ENCODE measurements at places on chromosomes 11 and 22.
A peak's percentile ranks its signal among the peaks of the same experiment; 100 is the strongest.

GRCh38 chr22:35821654-35822053, 104.0 kb downstream of the APOL5 start:
- DNase-seq, result no peak

- DNase-seq, result no peak
Measured at GRCh38 chr22:24473284-24473683, 21.8 kb upstream of the UPB1 start.

DNA sequence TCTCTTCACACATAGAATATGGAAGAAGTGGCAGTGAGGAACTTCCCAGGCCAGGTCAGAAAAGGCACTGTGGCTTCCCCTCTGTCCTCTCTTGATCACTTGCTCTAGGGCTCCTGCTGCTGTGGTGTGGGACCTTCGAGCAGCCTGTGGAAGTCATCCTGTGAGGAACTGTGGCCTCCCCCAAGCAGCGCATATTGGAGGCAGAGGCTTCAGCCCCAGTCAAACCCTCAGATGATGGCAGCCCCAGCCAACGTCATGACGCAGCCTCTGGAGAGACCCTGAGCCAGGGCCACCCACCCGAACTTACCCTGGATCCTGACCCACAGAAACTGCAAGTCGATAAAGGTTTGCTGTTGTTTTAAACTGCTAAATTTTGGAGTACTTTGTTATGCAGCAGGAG, 444.9 kb downstream of the TBC1D22A start:
- DNase-seq, result no peak

DNA sequence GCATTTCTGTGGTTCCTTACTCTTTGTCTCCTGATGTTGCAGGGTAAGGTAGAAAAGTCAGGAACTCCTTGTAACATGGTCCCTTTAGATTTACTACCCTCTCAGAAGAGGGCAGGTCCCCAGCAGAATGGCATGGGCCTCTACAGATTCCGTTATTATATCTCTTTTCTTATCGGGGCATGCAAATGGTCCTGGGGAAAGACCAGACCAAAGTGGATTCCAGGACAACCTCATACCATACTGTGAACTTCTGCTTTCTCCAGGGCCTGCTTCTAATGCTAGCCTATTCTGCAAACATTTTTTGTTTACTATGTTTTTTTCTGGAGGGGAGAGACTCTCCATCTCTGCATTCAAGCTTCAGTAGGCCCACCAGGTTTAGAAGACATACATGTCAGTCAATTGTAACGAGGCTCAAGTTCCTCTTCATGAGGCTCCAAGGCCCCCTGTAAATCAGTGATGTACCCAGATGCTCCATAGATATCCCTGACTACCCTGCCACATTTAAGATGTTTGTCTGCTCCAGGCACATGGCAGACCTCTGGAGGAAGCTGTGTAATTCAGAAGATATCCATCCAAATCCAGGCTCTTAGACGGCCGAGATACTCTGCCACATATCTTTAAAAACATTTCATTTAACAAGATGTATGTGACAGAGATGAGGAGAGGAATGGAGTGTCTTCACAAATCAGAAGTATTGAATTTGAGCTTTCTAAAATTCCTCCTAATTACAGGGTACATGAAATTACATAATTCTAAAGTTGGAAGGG, 8.5 kb upstream of the ME3 start:
- no peak for DNase-seq

DNA sequence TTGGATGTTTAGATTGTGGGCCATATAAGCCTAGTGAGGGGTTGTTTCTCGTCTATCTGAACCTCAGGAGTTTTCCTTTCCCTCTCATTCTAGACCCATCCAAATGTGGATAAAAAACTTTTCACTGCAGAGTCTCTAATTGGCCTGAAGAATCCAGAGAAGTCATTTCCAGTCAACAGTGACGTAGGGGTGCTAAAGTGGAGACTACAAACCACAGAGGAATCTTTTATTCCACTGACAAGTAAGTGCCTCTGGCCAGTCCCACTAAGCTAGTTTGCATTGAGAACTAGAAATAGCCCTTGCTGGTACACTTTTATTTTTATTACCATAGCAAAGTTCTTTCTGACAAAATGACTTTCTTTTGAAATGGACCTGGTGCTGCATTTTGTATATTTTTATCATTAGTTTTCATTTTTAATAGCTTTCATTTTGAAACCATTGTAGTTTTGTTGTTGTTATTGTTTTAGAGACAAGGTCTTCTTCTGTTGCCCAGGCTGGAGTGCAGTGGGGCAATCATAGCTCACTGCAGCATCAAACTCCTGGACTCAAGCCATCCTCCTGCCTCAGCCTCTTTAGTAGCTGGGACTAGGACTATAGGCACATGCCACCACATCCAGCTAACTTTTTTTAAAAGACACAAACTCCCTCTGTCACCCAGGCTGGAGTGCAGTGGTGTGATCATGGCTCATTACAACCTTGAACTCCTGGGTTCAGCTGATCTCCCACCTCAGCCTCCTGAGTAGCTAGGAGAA, 14.6 kb upstream of the PHLDB1 start:
- no peak for DNase-seq

GRCh38 chr11:103877221-103877620, 159.2 kb upstream of the DDI1 start:
- DNase-seq, result peak; percentile 16

GRCh38 chr22:41565403-41566054, 4.7 kb downstream of the CSDC2 start:
- DNase-seq, result peak; percentile 80

DNA sequence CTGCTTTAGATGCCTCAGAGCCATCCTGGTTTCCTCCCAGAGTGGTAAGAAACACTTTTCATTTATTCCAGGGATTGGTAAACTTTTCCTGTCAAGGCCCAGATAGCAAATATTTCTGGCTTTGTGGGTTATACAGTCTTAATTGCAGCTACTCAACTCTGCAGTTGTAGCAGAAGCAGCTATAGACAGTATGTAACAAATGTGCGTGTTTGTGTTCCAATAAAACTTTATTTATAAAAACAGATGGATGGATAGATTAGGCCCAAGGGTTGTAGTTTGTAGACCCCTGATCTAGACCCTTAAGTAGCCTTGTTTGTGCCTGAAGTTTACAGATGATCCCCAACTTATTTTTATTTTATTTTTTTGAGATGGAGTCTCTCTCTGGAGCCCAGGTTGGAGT, 17.9 kb downstream of the NNMT start:
- no peak for DNase-seq
